ENCODE measurements at places on chromosomes 1 and 21. TPM values are rescaled to one million over a fixed set of nuclear protein-coding genes. Genes with fewer than 3 reads are reported as not detected.

Gene HMGCL
- total RNA-seq: 32.7 TPM

Gene TNFRSF1B
- total RNA-seq: not detected

Gene NR5A2
- not detected for total RNA-seq

Gene C4BPB
- total RNA-seq: not detected

Gene PEX10
- 34.0 TPM for total RNA-seq

Gene IARS2
- total RNA-seq: 101 TPM

Gene SPRR2D
- total RNA-seq: 14.5 TPM
